Occipital lobe (tissue), 3 donors: ENCODE measurements at places on chromosomes 2 and 18. TPM values are rescaled to one million over a fixed set of nuclear protein-coding genes. Genes with fewer than 3 reads are reported as not detected.
A peak's percentile ranks its signal among the peaks of the same experiment; 100 is the strongest.

Gene CNGA3
- total RNA-seq = 4.4 TPM

Gene CNDP1
- total RNA-seq = 0.16 TPM

Gene NDUFAF7
- 36.2 TPM for total RNA-seq

Gene SIGLEC15
- not detected for total RNA-seq

Gene IKZF2
- 12.0 TPM for total RNA-seq

Gene SERPINB4
- total RNA-seq = not detected

Gene LIPG
- 18.2 TPM for total RNA-seq

Gene FBXO15
- total RNA-seq = 3.1 TPM

Gene SOS1
- total RNA-seq = 32.1 TPM

Gene KCNF1
- total RNA-seq = 13.3 TPM

Gene QPCT
- total RNA-seq = 5.9 TPM

Gene ATL2
- 144 TPM for total RNA-seq

Gene TRABD2A
- total RNA-seq = 1.1 TPM

GRCh38 chr18:75036917-75037688, 171.8 kb downstream of the PTGR3 start:
- DNase-seq = no peak

DNA sequence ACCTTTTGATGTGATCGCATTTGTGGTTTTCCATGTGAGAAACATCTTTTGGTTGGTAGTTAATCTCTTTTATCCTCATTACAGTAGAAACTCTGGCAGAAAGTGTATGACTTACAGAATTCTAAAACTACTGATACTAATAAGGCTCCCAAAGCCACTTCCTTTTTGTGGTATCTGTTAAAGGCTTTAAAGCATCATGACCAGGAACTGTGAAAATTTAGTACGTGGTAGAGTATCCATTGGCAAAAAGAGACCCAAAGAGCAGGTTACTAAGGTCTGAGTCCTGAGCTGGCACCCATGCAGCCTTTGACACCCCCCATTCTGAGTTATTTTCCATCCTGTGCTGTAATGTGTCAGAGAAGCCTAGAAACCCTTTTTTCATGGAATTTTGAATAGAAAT, 94.5 kb downstream of the DPP4 start:
- DNase-seq = no peak

DNA sequence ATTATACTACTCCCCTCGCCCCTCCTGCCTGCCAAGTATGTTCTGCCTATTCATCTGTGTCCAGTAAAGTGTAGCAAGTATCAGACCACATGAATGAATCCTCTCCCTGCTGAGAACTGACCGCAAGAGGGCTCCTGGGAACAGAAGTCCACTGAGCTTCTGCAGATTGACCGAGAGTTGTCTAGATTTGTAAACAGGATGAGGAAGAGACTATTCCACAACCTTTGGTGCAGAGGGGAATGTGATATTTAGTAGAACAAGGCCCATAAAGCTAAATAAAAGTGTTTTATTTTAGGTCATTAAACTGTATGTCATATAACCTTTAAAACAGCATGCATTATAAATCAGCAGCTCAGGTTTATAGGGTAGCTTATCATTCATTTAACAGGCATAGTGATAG, 377.0 kb downstream of the DCC start:
- DNase-seq = no peak

DNA sequence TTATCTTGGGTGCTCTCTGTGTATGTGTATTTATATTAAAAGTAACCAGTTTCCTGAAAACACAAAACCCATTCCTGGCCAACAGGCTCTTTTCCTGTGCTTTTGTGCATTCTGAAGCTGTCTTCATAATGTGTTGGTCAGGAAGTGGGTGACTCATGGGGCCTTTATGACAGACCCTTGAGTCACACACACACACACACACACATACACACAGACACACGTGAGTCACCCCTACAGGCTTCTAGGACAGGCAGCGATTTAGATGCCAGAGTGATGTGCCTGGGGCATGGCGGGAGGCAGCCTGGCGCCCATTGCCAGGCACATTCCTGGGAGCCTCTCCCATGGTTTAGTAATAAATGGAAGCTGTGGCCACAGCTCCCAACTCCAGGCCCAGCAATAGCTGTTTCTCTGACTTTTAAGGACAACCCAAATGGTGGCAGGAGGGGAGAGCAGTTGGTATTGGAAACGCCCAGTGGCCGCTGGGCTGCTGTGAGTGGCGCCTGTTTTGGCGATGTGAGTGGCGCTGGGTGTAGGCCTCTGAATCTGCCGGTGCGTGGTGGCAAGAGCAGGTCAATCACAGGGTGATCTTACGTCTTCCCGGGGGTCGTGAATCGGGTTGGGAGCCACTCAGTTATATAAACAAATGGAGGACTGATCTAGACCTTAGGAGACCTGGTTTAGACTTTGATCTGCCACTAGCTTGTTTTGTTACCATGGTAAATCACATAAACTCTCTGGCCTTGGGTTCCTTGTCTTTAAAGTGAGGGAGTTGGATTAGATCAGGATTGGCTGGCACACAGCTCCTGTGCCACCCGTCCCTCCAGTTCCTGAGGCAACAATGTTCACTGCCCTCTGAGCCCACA, 150.7 kb upstream of the DLX2 start:
- DNase-seq = no peak

GRCh38 chr18:56935434-56936040, 211.3 kb upstream of the BOD1L2 start:
- DNase-seq = no peak

DNA sequence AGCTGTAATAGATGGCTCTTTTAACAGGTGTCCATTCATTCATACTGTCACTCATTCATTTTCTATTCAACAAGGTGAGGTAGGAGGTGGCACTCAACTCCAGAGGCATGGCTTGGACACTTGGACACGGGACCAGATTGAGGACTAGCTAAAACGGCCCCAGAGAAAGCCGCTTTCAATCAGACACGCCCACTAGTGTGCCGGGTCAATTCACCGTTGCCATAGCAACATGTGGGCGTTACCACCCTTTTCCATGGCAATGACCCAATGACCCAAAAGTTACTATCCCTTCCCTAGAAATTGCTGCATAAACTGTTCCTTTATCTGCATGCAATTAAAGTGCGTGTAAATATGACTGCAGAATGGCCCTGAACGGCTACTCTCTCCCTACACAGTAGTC, 49.2 kb upstream of the LGALSL start:
- DNase-seq = no peak

DNA sequence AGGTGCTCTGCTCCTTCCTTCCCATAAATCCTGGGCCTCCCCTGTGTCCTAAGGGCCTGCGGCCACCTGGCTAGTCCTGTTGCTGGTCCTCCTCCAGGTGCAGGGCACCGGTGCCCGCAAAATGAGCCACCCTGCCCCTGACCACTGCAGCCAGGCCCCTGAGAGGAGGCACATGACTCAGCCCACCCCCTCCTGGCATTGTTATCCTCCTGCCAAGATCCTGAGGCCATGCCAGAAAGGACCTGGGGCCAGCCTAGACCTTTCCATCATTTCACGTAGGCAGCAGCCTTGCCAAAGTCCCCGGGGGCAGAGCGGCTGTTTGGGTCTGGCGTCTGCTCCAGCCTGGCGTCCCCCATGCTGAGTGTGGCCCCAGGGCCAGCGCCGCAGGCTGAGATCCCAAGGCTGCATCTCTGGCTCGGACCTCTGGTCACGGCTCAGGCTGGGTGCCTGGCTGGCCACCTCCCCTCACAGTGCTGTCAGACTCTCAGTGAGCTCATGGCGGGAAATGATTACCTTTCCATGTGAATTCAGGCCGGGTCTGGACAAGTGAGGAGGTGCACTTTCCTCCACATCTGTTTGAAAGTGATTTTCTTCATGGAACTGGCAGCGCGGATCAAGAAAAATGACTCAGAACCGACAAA, 81.0 kb downstream of the NDUFA10 start:
- no peak for DNase-seq

DNA sequence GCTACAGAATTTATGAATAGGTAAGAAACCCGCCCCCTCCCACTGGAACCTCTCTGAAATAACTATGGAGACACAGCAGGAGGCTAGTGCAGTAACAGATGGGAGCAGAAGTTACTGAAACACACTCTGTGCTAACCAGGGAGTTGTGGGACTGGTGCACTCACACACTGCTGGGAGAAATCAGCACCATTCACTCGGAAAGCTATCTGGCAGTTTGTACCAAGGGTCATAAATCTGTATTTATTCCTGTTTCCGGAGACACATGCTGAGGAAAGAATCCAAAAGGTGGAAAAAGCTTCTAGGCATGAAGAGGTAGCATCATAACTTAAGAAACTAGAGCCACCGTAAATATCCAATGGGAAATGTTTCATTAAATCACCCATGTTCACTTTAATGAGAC, 39.9 kb downstream of the TGFA start:
- no peak for DNase-seq

DNA sequence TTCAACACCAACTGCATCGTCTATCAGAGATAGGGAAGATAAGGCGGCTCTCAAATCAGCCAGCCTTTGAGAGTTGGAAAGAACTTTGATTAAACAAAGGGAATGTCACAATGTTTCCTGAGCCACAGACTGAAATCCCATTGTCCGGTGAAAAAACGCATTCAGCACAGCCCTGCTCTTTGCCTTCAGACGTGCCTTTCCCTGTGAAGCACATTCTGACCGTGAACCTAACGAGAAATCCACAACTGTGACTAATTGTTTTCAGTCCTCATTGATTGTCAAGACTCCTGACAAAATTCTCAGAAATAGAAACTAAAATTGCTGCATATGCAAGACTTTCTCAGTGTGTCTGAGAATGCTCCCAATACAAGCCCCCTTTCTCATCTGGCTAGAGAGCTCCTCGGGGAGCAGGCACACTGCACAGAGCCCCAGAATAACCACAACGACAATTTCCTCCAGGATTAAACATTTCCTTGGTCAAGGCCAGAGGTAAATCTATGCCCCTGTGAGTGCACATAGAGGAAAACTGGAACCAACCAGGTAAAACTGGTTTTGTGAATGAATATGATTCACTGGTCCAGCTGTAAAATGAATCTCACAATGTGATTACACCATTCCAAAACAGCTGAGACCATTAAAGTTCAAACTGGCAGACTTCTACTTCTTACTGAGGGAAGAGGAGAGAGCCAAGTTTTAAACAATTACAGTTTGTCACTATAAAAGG, 561.9 kb upstream of the ID2 start:
- DNase-seq = no peak

DNA sequence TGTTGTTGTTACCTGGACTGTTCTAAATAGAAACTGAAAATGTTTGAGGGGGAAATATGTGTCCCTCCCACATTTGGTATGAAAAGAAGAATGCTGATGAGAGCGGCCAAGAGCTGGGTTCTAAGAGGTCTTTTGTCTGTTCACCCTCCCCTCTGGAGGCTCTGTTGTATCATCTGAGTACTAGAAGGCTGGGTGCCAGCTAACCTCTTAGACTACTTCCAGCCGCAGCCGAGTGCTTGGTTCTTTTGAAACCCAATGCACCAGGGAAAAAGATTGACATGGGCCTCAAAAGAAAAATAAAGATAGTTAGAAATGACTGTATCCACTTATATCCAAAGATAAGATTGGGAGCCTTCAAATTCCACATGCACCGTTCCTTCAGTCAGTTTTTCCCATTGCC, 255.9 kb downstream of the TXNL1 start:
- DNase-seq = no peak

GRCh38 chr2:10135296-10136089, 13.0 kb downstream of the RRM2 start:
- DNase-seq = no peak

DNA sequence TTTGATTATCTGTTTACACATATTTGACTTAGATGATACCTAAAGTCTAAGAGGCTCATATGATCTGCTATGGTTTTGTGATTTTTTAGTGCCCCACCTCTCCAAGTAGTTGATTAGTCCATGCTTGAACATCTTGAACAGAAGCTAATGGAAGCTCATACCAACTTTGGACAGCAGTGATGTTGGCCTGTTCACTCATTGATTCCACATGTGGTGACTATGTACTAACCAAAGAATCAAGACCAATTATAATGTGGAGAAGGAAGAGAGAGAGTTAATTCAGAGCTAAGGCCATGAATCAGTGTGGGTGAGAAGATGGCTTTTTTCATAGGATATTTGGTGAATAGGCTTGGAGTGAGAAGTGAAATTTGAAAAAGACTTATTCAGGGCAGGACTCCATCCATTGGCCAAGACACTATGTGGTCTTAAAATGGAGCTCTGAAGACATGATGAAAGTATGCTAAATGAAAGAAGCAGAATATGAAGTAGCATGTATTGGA, 178.3 kb upstream of the TWIST2 start:
- DNase-seq = no peak

DNA sequence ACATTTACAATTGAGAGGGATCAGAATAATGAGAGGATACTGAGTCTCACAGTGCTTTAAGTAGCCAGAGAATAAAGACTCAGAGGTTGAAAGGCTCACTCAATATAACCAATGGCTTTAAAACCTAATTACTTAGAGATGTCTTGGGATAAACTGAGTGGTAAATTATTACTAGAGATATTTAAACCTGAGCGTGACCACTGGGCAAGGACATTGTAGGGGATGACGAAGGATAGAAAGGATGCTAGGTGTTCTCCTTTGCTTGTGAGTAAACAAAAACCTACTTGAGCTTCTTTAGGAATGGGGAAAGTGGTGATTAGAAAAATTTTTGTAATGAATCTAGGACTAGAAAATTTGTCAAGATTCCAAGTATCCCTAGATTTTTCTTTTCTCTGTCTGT, 12.0 kb upstream of the SLC38A11 start:
- no peak for DNase-seq

- DNase-seq = no peak
Observed at GRCh38 chr2:86042256-86043168, 63.2 kb downstream of the POLR1A start.

GRCh38 chr2:36140391-36140790, 215.2 kb upstream of the CRIM1 start:
- no peak for DNase-seq

DNA sequence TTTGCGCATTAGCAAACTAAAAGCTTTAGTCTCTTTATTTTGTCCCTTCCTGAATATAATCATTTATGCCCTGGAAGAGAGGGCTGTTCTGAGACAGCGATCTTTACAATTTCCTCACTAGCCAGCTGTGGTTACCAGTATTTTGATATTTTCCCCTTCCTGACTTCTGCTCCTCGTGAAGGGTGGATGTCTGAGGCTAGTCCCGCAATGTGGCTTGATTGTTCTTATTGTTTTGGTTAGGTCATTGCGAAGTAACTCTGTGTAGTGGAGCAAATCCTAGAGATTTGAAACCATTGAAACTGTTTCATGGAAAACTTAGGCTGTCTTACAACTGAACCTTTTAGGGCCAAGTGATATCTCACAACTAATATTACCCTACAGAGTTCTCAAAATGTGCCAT, 2.4 kb downstream of the MRPL33 start:
- DNase-seq = no peak

DNA sequence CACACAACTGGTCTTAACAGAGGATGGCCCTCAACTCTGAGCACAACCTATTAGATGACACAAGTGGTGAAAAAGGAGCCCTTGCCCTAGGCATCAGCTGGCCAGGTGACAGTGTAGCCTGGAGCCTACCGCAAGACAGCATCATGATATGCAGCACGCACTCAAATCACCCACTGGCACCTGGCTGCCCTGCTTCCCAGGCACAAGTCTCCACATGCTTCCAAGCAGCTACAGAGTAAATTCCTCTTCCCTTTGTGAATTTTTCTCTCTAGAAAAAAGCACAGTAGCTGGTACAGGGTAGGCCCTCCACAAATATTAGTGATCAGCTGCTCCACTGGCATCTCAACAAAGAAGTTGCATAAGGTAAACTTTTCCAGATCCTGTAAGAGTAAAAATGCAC, 6.0 kb downstream of the FBXO15 start:
- no peak for DNase-seq

GRCh38 chr2:11342551-11343367, 1.7 kb downstream of the ROCK2 start:
- DNase-seq = peak; percentile 14
